ENCODE measurements at places on chromosomes 7 and 10. TPM values are rescaled to one million over a fixed set of nuclear protein-coding genes. Genes with fewer than 3 reads are reported as not detected.

The MMS19 gene
- total RNA-seq = 89.7 TPM

The PRRT4 gene
- total RNA-seq = not detected

The LIPJ gene
- total RNA-seq = not detected

DNA sequence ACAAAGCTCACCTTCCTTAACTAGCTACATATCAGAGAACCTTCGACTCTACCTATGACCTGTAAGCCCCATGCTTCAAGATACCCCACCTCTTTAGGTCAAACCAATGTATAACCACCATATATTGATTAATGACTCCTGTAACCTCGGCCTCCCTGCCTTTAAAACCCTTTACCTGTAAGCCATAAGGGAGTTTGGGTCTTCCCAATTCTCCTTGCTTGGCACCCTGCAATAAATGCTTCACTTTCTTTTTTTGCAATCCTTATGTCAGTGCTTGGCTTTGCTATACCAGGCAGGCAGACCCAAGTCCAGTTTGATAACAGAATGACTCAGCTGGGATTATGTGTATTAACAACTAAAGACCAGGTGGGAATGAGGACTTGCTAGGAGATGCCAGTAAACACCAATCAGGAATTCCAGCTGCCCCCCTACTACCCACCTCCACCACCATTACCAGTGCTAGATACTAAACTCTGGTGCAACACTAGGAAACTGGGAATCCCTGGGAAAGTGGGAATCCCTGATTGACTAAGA, 22.0 kb upstream of the SLC35G1 start:
- DNase-seq = no peak

DNA sequence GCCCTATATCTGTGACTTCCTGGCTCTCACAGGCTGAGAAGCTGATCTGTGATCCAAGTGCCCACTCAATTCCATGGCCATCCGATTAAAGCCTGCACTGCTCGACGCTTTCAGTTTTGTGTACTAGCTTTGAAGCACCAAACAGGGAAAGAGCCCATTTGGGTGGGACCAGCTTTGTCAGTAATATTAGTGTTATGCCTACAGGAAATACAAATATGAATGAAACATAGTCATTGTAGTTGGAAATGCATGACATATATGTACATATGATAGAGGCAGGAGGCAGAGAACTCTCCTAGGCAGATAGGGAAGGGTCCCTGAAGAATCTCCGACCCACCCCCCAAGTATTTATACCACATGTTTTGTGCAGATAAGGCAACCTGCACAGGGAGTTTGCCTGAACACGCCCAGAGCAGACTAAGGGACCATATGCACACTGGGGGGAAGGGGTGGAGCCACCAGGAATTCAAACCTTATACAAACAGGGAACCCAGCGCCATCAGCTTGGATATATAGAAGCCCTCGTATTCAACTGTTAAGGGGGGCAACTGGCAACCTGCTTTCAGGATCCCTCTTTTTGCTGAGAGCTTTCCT, 653.2 kb downstream of the PARD3 start:
- DNase-seq = no peak

DNA sequence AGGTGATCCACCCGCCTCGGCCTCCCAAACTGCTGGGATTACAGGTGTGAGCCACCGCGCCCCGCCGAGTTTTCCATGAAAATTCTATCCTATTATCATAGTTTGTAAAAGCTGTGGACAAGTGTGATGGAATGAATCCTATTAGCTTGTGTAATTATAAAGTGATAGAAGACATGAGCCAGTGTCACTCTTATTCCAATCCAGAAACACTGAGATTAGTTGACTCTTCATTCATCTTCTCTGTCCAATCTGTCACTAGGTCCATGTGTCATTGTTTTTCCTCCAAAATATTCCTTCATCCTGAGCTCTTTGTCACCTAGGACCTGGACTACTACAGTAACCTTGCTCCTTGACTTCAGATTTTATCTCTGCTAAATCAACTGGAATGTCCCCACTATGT, 13.5 kb downstream of the FBH1 start:
- no peak for DNase-seq

The RAB19 gene
- not detected for total RNA-seq

The LBX1 gene
- total RNA-seq = not detected

GRCh38 chr7:40836218-40836617, 701.4 kb downstream of the SUGCT start:
- DNase-seq = no peak

- peak; percentile 59 for DNase-seq
These were observed 473 bp downstream of the ADCK2 start for GRCh38 chr7:140673063-140673773.

The ZPBP gene
- total RNA-seq = not detected

DNA sequence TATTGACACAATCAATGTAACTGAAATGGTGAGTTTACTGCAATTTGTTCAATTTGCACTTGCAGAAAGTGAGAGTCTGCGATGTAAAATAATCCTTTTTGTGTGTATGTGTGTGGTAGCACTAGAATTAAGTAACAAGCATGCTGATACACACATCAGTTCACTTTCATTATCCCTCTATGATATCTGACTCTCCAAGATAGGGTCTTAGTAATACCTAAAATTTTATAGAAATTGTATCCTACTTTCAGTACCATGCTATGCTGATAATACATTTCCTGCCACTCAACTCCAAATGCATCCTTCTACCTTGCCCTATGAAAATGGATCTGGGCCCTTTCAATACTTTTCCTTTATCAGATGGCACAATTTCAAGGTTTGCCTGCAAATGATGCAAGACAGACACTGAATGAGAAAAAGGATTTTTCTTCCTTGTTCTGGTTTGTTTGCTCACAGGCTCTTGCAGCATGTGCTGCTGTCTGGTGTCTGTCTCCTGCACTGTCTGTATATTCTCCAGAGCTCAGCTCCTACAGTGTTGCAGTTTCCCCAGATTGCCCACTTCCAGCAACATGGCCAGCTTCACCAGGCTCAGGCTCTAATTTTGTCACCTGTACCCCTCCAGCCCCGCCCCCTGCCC, 297.9 kb upstream of the HGF start:
- no peak for DNase-seq

DNA sequence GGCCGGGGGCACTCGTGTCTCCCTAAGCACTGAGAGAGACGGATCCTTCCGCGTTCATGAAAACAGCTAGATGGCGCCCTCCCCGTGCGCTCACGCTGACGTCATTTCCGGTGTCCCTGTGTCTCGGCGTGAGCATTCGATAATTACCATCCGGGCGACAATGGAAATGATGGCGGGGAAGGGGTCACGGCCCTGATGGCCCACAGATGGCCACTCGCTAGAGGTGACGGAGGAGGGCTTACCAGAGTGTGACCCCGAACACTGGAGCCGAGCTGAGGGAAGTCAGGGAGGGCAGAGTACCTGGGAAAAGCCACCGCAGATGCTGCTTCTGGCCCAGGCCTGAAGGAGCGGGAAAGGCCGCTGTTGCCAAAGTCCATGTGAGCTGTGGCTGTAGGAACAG, 222.9 kb downstream of the TCERG1L start:
- no peak for DNase-seq

DNA sequence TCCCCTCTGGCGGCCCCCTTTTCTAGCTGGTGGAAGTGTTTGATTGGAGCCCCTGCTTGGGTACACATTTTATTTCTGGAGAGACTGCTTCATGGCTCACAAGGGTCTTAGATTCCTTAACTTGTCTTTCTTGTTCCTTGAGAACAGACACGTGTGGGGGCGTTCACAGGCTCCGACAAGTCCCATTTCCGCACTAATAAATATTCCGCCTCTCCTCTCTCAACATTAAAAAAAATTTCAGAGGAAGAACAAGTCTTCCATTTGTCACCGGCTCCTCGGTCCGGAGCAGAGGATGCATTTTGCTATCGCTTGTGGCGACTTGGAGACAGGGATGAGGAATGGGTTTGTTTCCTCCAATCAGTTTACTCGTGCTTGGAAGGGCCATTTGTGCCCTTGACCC, 134.0 kb upstream of the PODXL start:
- no peak for DNase-seq

DNA sequence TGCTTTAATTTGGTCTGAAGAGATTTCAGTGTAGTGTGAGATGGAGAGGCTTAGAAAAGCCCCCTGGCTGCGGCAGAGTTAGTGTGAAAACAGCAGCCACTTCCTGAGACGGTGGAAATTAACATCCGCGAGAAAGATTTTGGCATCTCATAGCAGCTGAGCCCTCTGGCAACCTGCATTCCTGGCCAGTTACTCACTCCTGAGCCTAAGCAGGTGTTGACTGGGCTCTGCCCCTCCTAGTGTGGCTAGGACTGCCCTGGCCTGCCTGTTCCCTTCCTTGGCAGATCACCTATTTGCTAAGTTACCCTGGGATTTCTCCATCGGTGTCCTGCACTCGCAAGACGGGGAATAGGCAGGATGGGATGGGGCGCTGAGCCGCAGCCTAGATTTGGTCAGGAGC, 57.6 kb upstream of the LMTK2 start:
- no peak for DNase-seq

DNA sequence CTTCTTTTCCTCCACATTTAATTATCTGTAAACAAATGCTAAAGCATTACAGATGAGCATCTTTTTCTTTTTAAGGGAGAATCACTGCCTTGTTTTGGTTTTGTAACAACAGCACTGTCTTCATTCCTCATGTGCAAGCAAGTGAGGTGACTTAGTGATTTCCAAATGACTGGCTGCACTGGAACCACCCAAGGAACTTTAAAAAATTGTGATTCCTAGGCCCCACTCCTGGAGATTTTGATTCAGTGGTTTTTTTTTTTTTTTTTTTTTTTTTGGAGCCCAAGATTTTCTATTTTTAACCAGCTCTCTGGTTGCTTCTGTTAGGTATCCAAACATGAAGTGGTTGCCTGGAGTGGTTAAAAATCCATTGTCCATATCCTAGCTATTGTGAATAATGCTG, 176.2 kb downstream of the LRMDA start:
- DNase-seq = no peak

DNA sequence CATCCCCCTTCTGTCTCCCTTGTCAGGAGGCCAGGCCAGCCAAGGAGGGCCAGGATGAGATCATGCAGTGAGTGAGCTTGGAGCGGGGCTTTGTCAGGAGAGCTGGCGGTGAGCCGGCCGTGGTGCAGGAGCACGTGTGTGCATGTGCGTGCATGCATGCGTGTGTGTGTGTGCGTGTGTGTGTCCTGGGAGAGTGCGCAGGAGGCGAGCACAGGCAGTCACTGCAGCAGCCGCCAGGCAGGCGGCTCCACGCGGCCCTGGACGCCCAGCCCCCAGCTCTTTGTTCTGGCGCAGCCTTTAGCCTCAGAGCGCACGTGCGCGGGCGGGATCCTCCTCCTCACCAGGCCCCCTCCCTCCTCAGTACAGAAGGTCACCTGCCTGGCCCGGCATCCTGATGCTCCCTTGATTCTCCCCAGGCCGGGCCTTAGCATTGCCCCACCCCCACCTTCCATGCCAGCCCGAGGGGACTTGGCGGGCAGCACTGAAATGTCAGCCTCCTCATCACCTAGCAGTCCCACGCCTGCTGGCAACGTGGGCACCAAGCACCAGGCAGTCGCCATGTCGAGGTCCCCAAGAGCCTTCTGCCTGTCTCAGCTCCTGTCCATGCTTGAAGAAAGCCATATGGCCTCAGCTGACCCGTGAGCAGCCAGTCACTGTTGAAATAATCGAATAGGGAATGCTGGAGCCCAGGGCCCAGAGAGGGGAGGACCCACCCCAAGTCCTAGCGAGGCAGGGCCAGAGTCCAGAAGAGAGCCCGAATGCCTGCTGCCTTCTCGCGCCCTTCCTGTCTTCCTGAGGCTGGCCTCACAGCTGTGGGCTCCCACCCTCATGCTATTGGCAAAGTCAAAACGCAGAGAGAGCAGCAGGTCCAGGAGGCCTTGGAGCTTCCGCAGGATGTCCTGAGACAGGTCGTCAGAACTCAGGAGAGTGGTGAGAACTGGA, 125.9 kb upstream of the PPIF start:
- DNase-seq = peak; percentile 91

GRCh38 chr7:27192546-27193334, 7.2 kb downstream of the HOXA13 start:
- DNase-seq = peak; percentile 66

The MSMB gene
- total RNA-seq = not detected

- DNase-seq = no peak
These were observed 378.9 kb downstream of the RPS24 start for GRCh38 chr10:78412605-78413004.

DNA sequence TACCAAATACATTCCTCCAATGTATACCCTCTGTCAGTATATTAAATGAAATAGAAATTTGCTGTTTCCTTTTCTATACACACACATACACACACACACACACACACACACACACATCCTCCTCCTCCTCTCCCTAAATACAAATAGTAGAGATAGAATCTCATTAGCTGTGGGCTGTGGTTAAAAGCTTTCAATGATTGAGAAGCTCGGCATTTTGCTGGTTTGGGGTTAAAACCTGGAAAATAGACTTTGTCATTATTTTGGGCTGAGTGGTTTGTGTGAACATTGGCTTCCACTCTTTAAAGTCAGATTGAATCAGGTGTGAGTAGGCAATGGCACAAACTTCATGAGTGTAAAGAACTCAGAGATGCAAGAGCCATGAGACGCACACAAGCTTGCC, 596.0 kb downstream of the XPNPEP1 start:
- no peak for DNase-seq

DNA sequence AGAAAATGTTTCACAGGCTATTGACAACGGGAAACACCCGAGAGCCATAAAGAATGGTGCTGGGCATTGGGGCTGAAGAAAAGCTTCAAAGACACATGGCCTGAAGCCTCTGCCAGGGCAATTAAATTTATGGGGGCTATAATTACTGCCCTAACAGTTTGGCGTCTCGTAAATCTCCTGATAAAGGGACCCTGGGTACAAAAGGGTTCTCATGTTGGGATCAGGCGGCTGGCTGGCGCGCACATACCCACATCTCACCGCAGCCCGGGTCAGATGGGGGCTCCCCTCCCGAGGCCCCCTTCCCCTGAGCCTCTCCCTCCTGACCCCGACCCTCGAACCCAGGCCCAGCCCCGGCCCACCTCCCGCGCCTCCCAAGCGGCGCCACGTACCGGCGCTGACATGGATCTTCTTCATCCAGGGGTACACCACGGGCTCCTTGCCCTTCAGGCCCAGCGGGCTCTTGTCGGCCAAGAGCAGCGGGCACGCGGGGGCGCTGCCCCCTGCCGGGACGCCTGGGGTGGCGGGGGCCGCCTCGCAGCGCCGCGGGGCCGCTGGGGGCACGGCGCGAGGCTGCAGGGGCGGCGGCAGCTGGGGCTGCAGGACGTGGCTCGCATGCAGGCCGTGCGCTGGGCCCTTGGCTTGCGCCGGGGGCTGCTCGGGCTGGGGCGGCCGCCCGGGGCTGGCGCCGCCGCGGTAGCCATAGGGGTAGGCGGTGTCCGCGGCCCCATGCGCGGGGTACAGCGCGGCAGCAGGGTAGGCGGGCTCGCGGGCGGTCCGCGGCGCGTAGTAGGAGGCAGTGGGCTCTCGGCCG, 623 bp downstream of the HOXA4 start:
- peak; percentile 74 for DNase-seq

DNA sequence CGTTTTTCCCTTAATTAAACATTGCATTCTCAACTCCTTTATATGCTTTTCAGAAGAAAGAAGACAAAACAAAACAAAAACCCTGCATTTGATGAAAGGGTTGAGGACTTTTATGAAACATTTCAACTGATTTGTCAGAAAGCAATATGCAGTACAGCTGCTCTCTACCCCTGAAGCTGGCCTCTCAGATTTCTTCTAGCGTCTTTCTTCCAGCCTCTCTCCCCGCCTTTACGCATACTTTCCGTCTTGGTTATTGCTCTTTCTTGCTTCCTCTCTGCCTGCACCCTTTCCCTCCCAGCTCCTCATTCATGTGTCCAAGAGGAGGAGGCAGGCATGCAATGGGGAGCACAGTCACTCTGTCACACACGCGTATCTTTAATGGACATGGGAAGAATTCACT, 91.0 kb upstream of the COL1A2 start:
- DNase-seq = peak; percentile 93

Data from GM23248 (cell line).